ENCODE measurements at places on chromosomes 7 and 10.

DNA sequence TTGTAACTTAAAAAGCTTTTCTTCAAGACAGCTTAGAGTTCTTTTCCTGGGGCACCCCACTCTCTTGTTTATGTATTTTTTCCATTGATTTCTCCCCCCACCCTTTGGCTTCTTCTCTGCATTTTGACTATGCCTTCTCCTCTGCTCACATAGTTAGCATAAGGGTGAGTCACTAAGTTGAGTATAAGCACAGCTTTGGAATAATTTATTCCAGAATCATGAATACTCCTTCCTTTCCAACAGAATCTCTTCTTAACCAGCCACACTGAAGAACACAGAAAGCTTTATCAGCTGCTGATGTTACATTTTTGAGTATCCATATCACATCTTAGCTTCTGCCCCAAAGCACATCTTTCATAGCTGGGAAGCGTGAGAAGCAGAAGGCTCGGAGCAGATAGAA lies 449.5 kb upstream of the MKI67 start:
- DNase-seq: no peak

GRCh38 chr7:154917808-154918160 lies 85.1 kb downstream of the PAXIP1 start:
- DNase-seq: no peak

DNA sequence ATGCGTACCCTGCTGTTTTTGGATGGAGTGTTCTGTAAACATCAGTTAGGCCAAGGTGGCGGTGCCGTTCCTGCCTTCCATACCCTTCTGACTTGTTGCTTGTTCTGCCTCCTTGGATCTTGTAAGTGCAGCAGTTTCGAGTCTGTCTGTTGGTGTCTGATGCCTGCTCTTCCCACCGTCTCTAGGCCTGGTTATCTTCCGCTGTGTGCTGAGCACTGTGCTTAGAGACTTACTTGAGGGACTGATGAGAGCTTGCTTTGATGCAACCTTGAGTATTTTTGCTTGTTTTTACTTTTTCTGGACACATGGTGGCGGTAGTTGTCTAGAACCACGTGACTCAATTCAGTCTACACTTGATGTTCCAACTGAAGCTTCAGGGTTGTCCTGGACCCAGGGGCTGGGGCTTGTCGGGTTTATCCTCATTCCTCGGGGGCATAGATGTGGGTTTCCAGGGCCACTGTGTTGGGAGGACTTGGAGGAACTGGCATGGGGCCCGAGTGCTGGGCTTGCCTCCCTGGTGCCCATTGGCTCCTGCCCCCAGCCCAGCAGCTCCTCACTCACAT lies 14.4 kb upstream of the SPRN start:
- DNase-seq: peak; percentile 69

DNA sequence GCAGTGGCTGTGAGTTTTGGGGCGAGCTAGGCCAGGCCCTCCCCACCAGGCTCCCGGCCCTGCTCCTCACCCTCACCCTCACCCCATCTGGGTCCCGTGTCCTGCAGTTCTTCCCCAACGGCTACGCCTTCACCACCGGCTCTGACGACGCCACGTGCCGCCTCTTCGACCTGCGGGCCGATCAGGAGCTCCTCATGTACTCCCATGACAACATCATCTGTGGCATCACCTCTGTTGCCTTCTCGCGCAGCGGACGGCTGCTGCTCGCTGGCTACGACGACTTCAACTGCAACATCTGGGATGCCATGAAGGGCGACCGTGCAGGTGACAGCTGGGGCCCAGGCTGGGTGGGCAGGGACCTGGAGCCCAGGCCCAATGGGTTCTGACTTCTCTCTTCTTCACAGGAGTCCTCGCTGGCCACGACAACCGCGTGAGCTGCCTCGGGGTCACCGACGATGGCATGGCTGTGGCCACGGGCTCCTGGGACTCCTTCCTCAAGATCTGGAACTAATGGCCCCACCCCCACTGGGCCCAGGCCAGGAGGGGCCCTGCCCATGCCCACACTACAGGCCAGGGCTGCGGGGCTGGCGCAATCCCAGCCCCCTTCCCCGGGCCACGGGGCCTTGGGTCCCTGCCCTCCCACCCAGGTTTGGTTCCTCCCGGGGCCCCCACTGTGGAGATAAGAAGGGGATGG lies 4.9 kb downstream of the GNB2 start:
- DNase-seq: no peak

DNA sequence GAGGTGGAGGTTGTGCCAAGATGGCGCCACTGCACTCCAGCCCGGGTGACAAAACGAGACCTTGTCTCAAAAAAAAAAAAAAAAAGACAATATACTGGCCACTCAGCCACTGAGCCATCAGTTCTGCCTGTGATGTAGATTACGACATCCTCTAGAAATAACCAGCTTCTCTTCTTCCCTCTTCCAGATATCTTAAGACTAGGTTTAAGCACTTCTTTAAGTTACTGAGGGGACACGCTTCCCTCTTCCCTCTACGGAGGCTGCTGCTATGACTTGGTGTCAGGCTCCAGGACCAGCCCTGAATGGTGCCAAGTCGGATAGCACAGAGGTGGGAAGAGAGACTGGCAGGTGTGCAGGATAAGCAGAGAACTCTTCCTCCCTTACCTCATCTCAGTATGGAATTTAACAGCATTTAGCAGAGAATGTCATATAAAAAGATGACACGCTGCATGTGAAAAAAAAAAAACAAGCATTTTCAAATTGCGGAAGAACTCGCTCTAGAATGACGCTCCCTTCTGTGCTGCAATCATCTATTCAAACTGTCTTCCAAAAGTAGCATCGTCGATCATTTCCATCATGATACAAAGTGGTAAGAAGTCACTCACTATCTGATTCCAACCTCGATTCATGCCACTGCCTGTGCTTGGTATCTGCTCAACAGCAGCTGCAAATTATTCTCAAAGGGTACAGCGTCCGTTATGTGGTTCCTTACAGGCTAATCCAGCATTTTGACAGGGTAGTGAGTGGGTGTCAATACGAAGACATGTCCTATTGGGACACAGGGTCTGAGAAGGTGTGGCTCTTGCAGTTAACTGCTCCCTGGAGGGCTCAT lies 13.8 kb downstream of the DAGLB start:
- no peak for DNase-seq

Measured in cardiac septum (tissue), 1 donor.